ENCODE measurements at places on chromosomes 16 and 17.
A peak's percentile ranks its signal among the peaks of the same experiment; 100 is the strongest.

DNA sequence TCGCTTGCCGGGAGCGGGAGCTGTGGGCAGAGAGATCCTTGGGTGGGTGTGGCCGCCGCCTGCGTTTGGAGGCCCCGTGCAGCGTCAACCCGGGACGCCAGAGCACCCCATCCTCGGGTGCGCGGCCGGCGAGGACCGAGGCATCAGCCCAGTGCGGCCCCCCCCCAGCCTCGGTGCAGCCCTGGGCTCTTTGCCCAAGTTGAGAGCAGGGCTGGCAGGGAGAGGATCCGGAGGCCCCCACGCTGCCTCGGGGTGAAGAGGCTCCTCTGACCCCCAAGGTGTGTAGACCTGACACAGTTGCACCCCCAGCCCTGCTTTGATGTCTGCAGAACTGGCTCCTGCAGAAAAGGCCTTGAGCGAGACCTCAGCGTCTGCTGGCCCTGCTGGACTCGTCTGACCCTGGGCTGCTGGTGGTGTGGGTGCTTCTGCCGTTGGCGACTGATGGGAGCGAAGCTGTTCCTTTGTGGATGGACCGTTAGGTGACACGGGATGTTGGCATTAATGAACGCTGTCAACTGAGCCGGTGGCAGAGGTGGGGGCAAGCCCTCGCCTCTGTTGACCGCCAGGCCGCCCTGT lies 8.0 kb downstream of the CACNA1H start:
- no peak for DNase-seq

DNA sequence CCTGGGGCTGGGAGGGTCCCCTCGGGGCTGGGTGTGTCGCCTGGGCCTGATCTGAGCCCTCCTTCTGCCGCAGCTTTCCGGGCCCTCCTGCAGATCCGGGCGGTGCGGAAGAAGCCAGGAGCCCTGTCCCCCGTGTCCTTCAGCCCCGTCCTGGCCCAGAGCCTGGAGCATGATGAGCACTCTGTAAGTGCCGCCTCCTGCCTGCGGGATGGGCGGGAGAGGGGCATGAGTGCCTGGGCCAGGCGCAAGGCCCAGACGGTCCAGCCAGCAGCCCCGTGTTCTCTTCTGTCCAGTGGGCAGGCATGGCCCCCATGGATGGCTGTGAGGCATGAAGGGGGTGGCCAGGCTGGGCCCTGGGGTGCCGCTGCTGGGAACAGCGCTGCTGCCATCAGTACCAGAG lies 16.0 kb upstream of the NUDT16L1 start:
- no peak for DNase-seq

DNA sequence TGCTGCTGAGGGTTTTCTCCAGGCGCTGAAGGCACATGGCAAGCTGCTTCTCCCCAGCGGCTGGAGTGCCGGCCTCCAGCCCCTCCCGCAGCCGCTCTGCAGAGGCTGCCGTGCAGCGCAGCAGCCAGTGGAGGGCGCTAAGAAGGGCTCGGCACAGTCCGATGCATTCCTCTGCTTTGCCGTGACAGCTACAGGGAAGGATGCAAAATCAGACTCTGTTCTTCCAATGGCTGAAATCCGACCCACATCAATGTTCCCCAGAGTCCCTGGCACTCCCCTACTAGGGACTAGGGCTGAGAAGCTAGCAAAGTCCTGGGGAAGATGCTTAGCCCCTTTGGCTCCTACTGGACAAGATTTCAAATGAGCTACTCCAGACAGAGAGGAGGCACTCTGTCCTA lies 19.0 kb downstream of the MED24 start:
- no peak for DNase-seq

DNA sequence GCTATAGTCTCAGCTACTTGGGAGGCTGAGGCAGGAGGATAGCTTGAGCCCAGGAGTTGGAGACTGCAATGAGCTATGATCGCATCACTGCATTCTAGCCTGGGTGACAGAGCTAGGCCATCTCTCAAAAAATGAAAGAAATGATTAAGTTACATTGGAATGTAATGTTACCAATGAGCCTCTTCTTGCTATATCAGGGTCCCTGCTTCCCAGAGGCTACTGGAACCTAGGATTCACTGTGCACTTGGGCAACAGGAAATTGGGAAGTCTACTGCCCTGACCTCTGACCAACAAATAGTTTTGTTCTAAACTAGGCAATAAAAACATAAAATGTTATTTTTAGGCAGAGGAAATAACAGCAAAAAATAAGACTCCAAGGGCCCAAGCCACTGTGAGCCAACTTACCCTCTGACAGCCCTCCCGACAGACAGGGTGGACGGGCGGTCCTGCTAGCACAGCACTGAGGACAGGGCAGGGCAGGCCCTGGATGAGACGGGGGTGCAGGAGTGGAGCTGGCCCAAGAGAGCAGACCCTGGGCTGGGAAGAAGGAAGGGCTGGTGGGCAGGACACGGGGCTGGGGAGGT lies 27.5 kb downstream of the NSMCE1 start:
- DNase-seq = no peak

- no peak for DNase-seq
These were observed 148.7 kb downstream of the KCNJ2 start for GRCh38 chr17:70318051-70318450.

GRCh38 chr17:46118964-46119363 lies 74.3 kb downstream of the KANSL1 start:
- DNase-seq = no peak

GRCh38 chr17:6347776-6348175 lies 87.1 kb downstream of the AIPL1 start:
- no peak for DNase-seq

- DNase-seq = no peak
These were observed 87.3 kb upstream of the CORO6 start for GRCh38 chr17:29709866-29710519.

- no peak for DNase-seq
These were observed 256.1 kb upstream of the RPL38 start for GRCh38 chr17:73947281-73947965.

- DNase-seq = no peak
These were observed 160.2 kb downstream of the RGS9 start for GRCh38 chr17:65297384-65297783.

DNA sequence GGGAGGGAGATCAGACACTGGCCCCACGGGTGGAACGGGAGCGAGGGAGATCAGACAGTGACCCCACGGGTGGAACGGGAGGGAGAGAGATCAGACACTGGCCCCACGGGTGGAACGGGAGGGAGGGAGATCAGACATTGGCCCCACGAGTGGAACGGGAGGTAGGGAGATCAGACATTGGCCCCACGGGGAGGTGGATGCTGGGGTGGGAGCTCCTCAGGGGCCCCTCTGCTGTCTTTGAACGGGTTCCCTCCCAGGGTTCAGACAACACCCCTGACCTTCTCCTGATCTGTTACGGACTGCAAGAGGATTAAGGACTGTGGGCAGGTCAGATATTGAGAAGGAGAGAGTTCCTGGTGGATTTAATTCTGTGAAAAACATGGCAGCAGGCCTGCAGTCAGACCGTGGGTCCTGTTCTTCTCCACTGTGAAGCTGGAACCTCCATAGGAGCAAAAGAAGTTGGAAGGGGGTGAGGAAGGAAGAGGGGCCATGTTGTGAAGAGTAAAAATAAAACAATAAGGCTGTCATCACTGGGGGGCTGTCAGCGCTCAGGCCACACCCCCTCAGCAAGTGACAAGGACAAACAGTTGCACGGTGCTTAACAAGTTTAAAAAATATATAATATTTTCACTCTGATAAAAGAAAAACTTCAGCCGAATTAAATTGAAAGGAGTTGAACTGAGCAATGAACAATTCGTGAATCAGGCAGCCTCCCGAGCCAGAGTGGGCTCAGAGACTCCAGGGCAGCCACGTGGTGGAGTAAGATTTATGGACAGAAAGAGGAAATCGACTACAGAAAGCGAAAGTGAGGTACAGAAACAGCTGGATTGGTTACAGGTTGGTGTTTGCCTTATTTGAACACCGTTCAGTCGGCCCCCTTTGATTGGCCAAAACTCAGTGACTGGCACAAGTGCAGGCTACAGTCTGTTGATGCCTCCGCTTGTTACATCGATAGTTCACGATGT lies 348.7 kb upstream of the TNRC6C start:
- peak; percentile 78 for DNase-seq

- no peak for DNase-seq
These were observed 95.0 kb upstream of the PSMD7 start for GRCh38 chr16:74201576-74201975.

- no peak for DNase-seq
These were observed 192.2 kb upstream of the WSCD1 start for GRCh38 chr17:5877948-5878347.

- DNase-seq = no peak
These were observed 6.0 kb downstream of the C1QTNF8 start for GRCh38 chr16:1089822-1090619.

DNA sequence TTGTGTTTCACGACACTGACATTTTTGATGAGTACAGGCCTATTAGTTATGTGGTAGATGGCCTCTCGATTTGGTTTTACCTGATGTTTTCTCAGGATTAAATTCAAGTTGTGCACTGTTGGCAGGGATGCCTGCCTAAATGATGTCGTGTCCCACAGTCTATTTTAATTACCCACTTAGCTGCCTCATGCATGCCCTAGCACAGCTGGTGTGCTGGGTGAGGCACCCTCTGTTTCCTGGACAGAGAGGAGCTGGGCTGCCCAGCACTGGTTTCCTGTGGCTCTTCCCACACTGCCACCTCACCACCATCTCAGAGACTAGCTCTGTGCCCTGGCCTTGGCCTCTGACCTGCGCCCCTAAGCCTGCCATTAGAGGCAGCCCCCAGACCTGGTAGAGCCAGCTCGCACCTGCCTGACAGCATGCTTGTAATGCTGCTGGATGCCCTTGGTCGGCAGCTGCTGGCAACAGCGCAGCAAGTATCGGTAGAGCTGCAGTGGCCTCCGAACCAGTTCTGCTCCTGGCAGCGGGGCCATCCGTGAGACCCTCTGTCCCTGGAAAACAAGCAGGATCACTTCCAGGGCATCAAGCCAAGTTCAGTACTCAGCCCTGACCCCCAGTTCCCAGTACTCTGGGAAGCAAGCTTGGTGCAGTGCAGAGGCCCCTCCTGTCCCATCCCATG lies 10.9 kb downstream of the LYRM9 start:
- DNase-seq = no peak

DNA sequence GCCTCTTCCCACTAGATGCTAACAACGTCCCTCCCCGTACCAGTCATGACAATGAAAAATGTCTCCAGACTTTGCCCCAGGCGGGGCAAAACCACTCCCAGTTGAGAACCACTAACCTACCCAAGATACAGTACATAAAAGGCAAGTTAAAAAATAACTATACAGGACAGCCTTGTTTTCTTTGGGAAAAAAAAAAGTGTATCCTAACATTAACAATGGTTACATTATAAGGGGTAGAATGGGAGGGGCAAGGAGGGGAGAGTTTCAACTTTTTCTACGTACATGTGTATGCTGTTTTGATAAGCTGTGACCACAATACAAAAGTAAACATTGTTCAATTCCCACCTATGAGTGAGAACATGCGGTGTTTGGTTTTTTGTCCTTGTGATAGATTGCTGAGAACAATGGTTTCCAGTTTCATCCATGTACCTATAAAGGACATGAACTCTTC lies 94.9 kb downstream of the TOX3 start:
- DNase-seq = no peak

DNA sequence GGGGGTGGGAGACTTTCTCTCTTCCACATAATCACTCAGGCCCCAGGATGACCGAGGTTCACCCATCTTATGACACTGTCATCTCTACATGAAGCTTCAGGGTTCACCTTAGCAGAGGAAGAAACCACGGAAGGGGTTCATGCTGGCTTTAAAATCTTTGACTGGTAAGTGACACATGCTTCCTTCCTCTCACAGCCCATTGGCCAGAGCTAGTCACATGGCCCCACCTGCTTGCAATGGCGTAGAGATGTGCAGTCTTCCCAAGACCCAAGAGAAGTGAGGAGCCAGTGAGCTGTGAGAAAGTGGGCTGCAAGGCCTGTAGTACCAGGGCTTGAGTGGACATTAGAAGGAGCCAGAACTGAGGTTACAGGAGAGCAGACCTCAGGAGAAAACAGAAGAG lies 180.3 kb downstream of the AXIN2 start:
- no peak for DNase-seq

DNA sequence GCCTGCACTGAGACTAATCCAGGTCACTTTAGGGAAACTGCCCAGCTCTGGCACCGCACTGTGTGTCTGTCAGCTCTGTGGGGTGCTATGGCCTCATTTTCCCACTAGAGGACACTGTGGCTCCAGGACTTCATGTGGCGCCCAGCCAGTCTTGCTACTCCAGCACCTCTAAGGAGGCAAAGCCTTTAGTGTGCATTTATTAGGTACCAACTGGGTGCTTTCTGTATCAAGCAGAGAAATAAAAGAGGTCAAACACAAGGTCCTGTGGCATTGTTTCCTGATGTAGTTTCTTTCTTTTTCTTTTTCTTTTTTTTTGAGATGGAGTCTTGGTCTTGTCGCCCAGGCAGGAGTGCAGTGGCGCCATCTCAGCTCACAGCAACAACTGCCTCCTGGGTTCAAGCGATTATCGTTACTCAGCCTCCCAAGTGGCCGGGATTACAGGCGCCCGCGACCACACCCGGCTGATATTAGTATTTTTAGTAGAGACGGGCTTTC lies 12.5 kb upstream of the RHBDL3 start:
- DNase-seq = peak; percentile 54

GRCh38 chr16:85463672-85464382 lies 149.3 kb upstream of the GSE1 start:
- no peak for DNase-seq

GRCh38 chr17:65638221-65638975 lies 77.0 kb upstream of the AXIN2 start:
- DNase-seq = no peak
